NCI-H446 (cell line): ENCODE measurements at places on chromosomes 1 and 21.

DNA sequence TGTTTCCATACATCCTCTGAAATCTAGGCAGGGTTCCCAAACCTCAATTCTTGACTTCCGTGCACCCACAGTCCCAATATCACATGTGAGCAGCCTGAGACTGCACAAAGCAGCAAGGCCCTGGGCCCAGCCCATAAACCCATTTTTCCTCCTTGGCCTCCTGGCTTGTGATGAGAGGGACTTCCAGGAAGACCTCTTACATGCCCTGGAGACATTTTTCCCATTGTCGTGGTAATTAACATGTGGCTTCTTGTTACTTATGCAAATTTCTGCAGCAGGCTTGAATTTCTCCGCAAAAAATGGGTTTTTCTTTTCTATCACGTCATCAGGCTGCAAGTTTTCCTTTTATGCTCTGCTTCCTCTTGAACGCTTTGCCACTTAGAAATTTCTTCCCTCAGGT is 3.3 kb upstream of the PIGK start:
- DNase-seq = no peak

DNA sequence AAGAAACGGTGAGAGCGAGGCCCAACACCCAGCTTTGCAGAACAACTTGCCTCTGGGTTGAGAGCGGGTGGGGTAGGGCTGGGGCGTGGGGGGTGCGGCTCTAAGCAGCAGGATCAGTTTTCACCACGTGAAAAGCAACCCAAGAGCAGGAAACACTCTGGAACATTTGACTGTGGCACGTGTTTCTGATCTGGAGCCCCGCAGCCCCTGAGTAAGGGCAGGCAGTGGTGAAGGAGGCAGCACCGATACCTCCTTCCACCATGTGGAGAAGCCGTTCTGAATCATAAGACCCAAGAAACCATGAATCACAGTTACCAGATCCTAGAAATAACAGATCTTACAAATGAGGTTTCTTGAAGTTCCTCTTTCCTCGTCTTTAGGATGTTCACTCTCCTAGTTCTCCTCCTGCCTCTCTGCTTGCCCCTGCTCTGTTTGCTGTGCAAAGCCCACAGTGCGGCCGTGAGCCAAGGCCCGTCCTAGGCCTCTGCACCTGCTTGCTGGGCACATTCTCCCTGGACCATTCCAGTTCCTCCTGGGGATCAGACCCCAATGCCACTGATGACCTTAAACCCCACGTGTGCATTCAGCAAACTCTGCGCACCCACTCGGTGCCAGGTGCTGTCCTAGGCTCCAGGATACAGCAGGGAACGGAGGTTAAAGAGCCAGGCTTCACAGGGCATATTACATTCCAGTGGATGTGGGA is 31.9 kb downstream of the SLC1A7 start:
- no peak for DNase-seq

- no peak for DNase-seq
Observed at GRCh38 chr1:221234791-221235190, 355.5 kb downstream of the HLX start.

DNA sequence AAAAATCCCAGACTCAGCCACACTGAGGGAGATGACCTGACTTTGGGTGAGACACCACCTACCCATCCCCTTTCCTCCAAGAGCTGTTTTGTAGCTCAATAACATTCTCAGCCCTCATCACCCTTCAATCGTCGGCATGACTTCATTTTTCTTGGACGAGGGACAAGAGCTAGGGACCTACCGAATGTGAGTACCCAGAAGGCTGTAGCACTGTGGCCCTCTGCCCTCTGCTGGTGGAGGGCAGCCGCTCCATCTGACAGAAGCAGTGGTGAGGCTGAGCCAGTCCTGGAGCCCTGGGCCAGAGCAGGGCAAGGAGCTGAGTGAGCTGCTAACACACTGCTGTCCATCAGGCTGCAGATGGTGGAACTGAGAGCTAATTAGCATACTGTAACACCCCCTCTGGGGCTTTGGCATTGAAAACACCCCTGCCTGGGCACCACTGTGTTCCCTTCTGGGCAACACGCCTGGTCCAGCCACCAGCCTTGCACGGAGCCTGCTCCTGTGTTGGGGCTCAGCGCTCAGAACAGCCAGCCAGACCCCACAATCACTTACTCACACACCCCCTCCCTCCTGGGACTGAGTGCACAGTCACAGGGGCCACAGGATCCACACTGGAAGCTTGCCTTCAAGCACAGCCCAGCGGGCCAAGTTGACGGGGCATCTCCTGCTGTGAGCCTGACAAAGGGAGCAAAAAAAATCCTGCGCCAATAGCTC is 18.3 kb upstream of the ALPL start:
- DNase-seq = peak; percentile 83

- peak; percentile 61 for DNase-seq
Observed at GRCh38 chr1:109255678-109256077, 6.3 kb downstream of the CELSR2 start.

- no peak for DNase-seq
Observed at GRCh38 chr1:76501586-76502219, 365.6 kb upstream of the ST6GALNAC5 start.

DNA sequence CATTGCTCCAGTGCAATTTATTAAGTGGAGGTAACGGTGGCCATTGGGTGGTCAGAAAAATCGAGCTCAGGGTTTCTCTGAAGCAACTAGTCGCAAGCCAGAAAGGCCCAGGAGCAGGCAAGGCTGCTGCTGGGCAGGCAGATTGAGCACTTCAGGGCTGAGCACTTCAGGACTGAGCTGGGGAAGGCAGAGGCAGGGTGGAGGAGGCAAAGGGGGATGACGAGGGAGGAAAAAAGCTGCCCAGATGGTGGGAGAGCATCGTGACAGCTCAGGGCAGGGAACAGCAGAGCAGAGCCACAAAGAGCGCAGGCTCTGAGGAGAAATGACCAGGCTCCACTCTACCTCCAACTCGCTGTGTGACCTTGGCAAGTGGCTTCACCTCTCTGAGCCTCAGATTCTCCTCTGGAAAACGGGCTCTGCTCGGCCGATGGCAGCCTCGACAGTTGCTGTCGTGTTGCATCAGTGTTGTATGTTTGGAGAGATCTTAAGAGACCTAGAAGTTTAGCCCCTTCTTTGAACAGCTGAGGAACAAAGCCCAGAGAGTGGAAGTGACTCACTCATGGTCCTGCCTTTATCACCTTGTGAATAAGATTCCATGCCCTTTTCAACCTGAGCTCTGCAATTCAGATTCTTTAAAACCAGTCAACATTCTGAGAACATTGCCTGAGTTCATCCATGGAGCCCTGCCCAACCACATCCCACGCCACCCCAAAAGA is 141.4 kb downstream of the SYF2 start:
- no peak for DNase-seq

- DNase-seq = no peak
Observed at GRCh38 chr1:161307892-161308638, 1.7 kb downstream of the MPZ start.

DNA sequence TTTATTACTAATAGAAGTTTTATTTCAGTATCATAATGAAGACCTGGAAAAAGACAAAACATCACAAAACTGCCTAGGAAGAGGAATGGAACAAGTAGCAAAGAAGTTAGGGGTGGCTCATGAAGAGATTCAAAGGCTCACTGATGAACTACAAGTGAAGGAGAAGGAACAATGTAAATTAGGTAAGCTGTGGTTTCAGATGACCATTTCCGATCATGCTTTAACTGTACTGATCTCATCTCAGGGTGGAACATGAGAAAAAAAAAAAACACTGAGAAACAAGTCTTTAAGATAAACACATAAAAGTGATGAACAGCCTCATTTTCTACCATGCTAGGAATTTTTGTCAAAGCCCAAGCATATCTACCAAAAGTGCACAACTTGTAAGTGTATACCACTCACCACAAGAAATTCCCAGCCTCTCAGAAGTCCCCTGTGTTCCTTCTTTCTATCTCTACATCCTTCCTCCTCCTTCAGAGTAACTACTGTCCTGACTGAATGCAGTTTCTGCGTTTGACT is 19.6 kb downstream of the CCDC30 start:
- no peak for DNase-seq

DNA sequence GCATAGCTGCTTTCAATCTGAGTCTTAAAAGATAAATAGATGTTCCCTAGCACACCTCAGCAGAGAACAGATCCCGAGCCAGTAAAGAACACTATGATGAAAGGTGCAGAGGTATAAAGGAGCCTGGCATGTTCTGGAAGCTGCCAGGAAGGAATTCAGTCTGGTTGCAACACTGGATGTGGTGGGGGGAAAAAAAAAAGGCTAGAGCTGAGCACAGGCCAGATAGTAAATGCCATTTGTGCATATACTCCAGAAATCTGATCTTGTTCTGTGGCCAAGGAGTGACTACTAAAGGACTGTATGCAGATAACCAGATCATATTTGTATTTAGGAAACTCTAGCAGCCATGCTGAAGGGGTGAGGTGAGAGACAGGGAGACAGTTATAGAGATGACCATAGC is 240.3 kb downstream of the VAV3 start:
- DNase-seq = no peak

DNA sequence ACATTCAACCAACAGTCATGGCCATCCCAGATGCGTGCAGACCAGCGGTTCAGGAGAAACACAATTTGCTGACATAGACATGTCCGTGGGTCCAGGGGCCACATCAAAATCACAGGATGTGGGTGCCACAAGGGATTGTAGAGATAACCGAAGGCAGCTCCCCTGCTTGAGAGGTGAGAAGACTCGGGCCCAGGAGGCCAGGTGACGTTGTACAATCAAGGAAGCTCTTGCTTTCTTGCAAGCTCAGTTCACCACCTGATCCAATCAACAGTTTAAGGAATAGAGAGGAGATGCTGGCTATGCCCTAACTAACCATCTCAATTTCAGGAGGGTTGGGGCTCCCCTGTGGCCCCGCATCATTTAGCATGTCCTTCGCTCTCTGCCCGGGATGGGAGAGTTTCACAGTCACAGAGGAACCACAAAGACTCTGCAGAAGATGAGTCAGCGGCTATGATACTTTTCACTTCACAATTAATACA is 19.5 kb downstream of the UBASH3A start:
- DNase-seq = no peak

DNA sequence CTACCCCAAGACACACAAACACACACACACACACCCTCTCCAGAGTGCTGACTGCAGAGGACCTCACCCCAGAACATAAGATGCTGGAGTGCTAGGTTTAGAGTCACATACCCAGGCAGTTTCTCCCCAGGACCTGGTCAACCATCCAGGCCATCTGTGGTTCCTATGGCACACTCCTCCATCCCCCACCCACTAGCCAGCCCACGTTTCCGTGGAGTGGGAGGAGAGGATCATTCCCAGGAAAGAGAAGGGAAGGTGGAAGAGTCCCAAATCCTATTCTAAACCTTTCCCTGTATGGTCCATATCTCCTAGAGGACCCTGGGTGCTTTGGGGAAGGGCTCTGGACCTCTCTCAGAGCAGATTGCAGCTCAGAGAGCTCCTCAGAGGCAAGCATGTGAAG is 1.1 kb downstream of the KCNJ9 start:
- DNase-seq = no peak

DNA sequence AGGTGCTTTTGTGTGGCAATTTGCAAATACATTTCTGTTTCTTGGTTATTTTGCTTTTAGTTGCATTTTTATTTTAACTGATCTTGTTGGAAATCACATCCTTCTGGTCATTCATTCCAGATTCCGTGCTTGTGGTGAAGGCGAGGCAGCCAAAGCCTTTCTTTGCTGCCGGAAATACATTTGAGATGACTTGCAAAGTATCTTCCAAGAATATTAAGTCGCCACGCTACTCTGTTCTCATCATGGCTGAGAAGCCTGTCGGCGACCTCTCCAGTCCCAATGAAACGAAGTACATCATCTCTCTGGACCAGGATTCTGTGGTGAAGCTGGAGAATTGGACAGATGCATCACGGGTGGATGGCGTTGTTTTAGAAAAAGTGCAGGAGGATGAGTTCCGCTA is 34.8 kb upstream of the CD101 start:
- DNase-seq = no peak

DNA sequence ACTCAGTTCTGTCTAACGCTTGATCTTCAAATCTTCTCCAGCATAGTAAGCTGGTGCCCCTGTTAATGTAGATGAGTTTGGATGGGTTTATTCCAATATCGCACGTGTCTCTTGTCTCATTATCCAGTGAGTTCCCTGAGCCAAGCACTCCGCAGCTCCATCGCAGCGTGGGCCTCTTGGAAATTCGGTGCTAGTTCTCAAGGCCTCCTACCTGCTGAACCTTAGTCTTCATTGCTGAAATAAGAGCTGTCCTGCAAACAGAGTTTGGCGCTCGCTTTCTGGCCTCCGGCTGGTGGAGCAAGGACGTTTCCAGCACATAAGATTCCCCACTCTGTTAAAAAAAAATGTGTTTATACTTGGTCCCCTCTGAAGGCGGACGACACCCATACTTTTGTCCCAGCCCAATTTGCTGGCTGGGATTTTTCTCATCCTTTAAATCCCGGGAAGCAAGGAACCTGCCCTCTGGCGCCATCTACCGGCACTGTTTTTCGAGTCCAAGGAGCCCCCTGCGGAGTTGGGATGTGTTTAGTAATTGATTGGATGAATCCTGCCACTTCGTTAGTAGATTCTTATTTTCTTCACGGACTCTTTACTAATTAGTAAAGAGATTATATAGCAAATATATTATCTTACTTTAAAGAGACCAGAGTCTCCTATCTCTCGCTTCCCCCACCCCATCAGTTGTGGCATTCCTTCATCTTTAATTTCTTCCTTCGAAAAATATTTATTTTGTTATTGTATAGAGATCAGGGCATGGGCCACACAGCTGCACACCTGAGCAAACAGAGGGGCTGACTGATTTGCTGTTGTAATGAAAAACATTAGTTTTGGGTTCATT is 14.7 kb downstream of the JUN start:
- peak; percentile 88 for DNase-seq

GRCh38 chr1:33328817-33329216 is 7.9 kb upstream of the A3GALT2 start:
- no peak for DNase-seq

GRCh38 chr21:42028766-42029425 is 18.7 kb upstream of the ZBTB21 start:
- no peak for DNase-seq

- no peak for DNase-seq
Observed at GRCh38 chr1:54460351-54460750, 54.2 kb upstream of the SSBP3 start.

DNA sequence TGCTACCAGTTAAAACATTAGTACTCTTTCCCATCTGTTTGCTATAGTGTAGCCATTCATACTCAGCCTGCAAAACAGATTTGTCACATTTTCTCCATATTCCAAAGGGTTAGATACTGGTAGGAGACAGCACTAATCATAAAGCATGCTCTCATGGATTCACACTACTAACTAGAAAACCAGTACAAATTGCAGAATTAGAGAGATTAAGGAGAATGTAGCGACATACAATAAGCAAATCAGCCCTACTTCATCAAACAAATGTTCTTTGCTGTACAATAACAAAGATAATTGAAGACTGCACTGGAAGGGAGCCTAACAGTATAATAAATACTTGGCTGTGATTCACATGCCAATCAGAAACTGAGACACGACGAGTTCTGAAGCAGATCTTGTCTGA is 368.0 kb upstream of the PRMT6 start:
- peak; percentile 15 for DNase-seq
